CD4-positive, alpha-beta T cell treated with Interleukin-15 for 1 hour (primary cell): ENCODE measurements at places on chromosomes 12 and 14.
A peak's percentile ranks its signal among the peaks of the same experiment; 100 is the strongest.

DNA sequence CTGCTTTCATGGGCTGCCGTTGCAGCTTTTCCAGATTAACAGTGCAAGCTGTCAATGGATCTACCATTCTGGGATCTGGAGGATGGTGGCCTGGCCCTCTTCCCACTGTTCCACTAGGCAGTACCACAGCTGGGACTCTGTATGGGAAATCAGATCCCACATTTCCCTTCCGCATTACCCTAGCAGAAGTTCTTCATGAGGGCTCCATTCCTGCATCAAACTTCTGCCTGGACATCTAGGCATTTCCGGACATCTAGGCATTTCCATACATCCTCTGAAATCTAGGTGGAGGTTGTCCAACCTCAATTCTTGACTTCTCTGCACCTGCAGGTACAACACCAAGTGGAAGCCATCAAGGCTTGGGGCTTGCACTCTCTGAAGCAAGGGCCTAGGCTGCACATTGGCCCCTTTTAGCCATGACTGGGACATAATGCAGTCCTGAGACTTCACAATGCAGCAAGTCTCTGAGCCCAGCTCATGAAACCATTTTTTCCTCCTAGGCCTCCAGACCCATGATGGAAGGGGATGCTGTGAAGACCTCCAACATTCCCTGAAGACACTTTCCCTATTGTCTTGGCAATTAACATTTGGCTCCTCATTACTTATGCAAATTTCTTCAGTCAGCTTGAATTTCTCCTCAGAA, 863.3 kb downstream of the C12orf50 start:
- DNase-seq = no peak

DNA sequence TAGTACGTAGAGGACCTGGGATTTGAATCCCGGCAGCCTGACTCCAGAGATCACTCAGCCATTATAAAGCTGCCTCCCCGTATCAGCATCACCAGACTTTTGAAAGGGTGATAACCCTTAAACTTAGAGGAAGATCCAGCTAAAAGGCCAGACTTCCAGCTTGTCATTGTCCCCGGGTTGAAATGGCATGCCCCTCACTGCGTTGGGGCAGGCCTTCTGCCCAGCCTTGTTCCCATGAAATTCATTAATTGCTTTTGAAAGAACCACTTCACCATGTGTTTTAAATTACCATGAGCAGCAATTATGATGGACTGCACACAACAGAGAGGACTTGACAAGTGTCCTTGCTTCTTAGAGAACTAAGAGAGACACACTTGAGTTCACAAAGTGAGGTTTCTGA, 269.6 kb upstream of the CRY1 start:
- no peak for DNase-seq

- DNase-seq = peak; percentile 79
These were observed 44.2 kb downstream of the LGMN start for GRCh38 chr14:92704036-92704804.

- DNase-seq = no peak
These were observed 155.5 kb downstream of the ZFP36L1 start for GRCh38 chr14:68637106-68638021.

- peak; percentile 84 for DNase-seq
These were observed at the start of gene CCND2 for GRCh38 chr12:4273652-4274395. TSS of gene CCND2 (plus strand) at chr12:4273762. CDS start at chr12:4274041, 279 bp downstream.

DNA sequence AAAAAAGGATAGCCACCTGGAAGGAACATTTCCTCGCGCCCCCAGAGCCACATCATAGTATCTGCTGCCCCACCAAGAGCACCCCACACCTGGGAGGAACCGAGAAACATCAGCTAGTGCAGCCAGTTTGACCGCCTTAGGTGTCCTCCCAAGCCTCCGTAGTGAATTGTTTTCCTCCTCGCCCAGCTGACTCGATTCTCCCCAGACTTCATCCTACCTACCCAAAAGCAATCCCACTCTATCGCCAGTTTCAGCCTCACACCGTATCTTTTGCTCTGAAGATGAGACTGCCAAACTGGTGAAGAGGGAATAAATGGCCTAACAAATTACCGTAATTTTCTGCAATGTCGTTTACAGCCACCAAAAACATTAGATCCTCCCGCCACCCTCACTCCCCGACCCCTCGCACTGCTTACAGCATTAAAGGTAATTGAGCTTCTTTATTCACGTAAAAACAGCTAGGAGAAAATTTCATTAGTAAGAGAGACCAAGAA, 1.2 kb upstream of the SLC11A2 start:
- DNase-seq = no peak

DNA sequence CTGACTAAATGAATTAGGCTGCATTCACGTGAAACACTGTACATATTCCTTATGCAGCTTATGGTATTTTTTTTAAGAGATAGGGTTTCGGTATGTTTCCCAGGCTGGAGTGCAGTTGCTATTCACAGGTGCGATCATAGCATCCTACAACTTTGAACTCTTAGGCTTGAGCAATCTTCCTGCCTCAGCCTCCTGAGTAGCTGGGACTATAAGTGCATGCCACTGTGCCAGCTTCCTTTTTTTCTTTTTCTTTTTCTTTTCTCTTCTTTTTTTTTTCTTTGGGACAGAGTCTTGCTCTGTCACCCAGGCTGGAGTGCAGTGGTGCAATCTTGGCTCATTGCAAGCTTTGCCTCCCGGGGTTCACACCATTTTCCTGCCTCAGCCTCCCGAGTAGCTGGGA, 35.8 kb upstream of the SPPL3 start:
- DNase-seq = no peak

- DNase-seq = no peak
These were observed 781.5 kb downstream of the SLC6A15 start for GRCh38 chr12:84131076-84131475.

DNA sequence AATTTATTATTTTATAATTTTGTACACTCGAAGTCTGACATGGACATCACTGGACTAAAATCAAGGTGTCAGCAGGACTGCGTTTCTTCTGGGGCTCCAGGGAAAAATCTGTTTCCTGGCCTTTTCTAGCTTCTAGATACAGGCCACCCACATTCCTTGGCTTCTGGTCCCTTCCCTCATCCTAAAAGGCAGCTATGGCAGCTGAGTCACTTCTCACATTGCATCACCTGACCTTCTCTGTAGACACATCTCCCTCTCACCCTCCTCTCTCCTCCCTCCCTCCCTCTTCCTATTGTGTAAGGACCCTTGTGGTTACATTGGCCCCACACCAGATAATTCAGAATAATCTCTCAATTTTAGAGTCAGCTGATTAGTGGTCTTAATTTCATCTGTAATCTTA, 92.4 kb downstream of the RPS6KA5 start:
- no peak for DNase-seq

DNA sequence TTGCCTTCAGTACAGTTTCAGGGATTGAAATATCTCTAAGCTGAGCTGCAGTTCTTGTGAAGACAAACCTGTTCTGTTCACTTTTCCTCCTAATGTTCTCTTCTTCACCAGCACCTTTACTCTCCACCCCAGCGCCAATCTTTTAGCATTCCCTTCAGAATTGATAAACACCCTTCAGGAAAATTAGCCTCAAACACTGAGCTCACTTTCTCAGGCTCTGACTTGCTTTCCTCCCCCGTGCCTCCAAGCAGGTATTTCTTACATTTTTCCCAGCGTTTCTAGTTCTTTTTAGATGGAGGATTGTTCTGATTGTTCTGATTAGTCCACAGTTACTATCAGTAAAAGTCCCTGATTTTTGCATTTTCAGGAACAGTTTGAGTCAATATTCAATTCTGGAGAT, 88.5 kb upstream of the EVL start:
- no peak for DNase-seq

DNA sequence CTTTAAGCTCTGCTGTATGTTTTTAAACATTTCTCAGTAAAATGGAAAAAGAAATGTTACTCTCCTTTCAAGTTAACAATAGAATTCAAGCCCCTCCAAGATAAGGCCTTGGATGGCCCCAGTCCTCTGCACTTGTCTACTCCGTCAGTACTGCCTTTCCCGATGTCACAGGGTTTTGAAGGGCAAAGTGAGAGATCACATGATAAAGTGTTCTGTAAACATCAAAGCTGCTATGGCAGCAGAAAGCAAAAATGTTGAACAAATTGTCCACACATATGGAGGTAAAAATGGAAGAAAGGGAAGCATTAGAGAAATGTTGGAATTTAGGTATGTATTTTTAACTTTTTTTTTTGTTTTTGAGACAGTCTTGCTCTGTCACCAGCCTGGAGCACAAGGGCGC, 33.5 kb upstream of the CDK2AP1 start:
- DNase-seq = no peak

DNA sequence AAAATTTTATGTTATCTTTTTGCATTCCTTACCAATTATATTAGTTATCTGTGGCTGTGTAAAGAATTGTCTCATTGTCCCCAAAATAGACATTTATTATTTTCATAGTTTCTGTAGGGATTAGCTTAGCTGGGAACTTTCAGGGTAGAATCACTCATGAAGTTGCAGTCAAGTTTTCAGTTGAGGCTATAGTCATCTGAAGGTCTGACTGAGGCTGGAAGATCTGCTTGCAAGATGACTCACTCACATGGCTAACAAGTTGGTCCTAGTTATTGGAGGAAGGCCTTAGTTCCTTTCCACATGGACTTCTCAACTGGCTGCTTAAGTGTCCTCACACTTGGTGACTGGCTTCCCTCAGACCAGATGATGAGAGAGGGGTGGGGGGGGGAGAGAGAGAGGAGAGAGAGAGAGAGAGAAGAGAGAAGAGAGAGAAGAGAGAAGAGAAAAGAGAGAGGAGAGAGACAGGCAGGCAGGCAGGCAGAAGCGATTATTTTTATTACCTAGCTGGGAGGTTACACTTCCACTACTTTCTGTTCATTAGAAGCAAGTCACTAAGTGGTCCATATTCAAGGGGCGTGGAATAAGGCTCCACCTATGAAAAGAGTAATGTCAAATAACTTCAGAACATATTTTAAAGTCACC, 6.4 kb downstream of the AP5M1 start:
- no peak for DNase-seq

GRCh38 chr12:18436170-18436569, 174.9 kb downstream of the PIK3C2G start:
- no peak for DNase-seq

DNA sequence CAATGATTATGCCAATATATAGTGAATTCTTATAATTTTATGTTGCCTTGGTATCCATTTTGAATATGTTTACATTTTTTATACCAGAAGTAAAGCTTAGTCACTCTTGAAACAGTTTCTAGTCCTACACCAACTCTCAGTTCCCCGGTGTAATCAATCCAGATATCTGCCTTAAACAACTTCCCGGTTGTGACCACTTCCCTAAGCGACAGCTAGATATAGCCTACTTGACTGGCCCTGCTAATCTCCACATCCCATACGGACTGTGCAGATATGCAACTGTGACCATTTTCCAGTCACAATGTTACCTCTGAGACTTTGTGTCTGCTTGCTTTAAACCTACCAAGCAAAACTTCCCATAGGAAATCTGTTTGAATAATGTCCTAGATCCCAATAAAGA, 1551.5 kb upstream of the SEL1L start:
- no peak for DNase-seq

DNA sequence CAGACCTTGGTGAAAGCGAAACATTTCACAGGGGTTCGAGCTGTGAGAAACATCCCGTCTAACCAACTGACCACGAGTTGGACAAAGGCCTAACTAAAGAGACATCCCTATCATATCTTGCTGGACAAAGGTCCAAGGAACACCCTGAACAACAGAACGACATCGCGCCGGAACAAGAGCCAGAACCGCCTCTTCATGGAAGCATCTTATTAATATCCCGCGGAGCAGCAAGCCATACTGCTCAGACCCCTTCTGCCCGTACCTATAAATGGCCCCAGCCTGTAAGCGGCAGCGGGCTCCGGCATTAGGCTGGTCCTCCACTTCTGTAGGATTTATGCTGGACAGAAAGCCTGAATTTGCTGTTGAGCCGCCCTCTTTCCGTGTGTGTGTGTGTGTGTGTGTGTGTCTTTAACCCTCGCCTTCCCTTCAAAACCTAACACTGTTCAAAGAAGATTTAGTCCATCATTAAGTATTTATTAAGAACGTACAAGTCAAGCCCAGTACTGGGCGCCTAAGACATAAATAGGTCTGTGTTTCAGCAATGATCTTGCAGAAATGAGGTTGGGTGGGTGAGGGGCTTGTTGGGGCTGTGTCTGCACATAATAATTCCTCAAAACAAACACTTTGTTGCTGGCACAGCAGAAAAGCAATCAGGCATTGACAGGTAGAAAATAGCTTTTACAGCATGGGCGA, 1.9 kb downstream of the SLC6A15 start:
- no peak for DNase-seq

- no peak for DNase-seq
These were observed 10.7 kb downstream of the MED13L start for GRCh38 chr12:116266631-116267349.

GRCh38 chr12:69657376-69658137, 41.5 kb downstream of the BEST3 start:
- DNase-seq = no peak

GRCh38 chr12:130868412-130868811, 3.5 kb upstream of the RAN start:
- no peak for DNase-seq

DNA sequence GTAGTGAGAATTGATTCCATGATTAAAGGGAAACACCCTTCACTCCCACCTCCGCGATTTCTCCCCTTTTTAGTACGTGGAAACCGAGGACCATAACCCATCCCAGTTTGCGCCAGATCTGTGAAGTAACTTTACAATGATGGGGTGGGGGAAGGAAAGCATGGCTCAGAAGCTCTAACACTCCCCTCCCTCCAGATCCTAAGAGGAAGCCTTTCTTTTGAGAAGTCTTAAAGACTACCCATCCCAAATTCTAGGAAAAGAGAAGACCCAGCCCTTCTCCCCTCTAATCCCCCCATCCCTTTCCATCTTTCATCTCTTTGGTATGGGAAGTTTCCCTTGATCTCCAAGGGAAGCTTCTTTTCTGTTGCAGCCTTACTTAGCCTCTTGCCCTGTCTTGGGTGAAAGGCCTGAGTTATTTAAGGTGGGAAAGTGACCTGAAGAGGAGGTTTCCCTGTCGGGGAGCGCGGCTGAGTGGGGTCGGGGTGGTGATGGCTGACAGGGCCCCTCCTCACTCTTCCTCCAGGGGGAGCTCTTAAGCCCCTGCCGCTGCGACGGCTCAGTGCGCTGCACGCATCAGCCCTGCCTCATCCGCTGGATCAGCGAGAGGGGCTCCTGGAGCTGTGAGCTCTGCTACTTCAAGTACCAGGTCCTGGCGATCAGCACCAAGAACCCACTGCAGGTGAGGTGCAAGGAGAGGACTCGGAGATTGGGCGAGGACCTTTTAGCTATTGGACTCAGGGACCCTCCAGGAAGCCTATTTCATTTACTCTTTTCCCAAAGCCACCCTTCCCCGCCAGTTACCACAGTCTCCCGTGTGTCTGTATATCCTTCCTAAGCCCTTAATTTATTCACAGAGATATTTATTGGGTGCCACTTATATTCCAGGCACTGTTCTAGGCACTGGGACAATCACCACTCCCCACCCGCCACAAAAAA, 1.8 kb downstream of the MARCHF9 start:
- DNase-seq = peak; percentile 74

- DNase-seq = no peak
These were observed 150.3 kb downstream of the DAD1 start for GRCh38 chr14:22438742-22439141.
